ENCODE measurements at places on chromosomes 1 and 21.

DNA sequence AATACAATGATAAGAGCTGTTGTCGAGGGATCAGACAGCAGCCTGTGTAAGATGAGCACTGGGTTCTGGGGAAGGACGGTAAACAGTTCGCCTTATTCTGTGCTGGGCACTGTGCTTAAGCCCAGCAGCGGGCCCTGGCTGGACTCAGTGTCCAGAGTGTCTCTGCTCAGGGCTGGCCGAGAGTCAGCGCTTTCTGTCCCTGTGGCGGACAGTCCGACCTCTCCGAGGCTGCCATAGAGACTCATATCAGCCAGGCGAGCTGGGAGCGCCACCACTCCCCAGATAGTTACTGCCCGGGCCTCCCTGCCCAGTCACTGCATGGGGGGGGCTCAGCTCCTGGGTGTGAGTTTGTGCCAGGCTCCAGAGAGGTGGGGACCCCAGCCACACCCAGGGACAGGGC, 14.7 kb upstream of the NPHP4 start:
- no peak for DNase-seq

DNA sequence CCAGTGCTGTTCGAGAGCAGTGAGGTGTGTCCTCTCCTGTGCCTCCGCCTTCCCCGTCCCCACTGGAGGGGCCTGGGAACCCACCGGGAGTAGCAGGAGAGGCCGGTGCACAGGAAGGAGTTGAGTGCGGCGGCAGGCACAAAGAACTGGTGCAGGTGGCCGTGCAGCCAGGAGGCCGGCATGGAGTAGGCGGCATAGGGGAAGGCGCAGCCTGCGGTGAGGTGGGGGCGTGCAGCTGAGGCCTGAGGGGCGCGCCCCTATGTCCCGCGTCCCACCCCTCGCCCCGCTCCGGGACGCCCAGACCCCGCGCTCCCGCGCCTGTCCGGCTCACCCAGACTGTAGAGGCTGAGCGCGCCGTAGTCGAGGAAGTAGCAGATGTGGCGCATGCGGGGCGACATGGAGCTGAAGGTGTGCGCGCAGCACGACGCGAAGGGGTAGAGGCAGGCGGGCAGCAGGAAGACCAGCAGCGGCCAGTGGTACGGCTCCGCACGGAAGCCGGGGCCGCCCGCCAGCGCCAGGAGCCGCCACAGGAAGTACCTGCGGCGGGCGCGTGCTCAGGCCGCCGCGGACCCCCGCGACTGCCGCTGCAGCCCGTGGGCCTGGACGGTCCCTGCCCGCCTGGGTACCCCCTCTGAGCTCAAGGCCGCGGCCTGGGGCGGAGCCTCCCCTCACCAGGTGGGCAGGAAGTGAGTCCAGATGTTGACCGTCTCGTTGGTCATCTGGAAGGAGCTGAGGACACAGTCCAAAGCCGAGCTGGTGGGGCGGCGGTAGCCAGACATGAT, 2.2 kb downstream of the PAQR6 start:
- no peak for DNase-seq

GRCh38 chr1:199976496-199977144, 50.9 kb upstream of the NR5A2 start:
- no peak for DNase-seq

GRCh38 chr1:16145030-16145661, 10.7 kb downstream of the EPHA2 start:
- DNase-seq, result no peak

DNA sequence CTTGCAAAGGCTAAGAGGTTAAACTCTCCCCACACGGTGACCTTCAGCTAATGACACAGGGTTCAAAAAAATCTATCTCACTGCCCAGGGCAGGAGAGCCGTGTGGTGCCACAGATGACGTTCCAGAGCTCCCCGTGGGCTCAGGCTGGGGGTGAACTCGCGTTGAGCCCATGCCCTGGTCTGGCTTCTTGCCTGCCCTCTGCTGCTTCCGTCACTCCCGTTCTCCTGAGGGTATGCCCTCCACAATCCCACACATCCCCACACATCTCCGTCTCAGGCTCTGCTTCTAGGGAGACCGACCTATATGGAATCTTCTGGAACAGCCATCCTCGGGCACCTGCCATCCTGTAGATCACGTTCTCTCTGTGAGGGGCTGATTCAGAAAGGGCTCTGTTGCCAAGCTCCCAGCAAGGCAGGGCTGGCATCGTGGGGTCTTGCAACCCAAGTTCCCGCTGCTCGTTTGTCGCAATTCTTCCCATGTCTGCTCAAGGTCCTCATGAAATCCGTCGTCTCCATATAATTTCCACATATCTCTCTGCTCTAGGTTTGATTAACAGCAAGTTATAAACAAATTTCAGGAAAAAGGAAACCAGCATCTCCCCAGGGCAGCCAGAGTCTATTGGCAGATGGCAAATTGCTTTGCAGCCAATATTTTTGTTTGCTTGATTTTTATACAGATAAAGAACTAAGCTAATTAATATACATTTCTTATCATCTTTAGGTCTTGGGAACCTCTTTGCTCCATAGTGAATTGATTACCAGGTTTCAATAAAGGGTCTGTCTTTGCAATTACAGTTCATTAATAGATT, 278.2 kb downstream of the PTPRU start:
- DNase-seq, result no peak

DNA sequence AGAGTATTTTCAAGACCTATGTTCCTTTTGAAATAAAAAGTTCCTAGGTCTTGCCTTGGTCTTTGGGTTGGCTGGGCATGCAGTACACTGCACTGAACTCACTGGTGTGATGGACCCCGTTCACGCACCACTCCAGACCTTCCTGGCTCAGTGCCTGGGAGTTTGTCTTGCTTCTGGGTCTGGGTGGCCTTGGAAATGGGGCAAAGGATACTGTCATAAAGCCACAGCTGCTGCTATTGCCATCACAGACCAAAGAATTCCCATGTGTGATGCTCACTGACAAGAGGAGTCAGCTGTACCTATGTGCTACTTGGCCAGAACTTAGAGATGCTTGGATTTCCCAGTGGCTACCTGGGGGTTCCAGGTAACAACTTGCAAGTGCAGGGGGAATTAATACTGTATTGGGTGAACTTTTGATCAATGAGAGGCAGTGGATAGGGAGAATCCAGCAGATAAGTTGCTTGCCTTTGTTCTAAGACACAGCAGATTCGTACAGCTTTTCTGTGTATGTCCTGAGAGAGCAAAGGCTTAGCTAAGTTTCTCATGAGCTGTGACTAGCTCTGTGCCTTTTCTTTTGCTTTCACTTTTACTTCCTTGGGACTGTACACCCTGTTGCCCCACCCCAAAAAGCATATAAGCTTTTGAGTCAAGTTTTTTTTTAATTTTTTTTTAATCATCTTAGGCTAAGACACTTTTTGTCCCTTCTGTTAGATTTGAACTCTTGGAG, 115.3 kb downstream of the RUNX1 start:
- peak; percentile 12 for DNase-seq

DNA sequence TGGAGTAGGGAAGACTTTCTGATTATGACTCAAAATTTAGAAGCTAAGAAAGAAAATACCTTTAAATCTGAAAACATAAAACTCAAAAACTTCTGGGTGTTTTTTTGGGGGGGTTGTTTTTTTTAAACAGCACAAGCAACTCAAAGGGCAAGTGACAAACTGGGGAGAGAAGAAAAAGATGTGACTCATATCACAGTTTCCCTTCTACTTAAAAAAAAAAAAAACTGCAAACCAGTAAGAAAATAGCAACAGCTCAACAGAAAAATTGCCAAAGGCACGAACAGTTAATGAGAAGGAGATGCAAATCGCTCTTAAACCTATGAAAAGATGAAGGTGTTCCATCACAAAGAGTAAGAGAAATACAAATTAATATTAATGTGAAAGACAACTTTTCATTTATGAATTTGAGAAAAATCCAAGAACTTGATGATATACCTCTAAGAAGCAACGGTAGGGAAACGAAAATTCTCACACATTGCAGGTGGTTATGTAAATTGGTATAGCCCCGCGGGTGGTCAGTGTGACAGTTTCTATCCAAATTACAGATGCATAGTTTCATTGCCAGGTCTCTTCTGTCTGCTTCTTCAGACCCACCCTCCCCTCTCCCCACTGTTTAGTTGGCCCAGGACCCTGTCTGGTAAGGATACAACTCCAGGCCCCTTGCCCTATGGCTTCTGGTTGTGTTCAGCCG, 9.0 kb downstream of the IFNAR2 start:
- DNase-seq, result no peak

GRCh38 chr1:71041806-71042205, 5.8 kb downstream of the PTGER3 start:
- DNase-seq, result no peak

GRCh38 chr1:101154547-101154946, 82.3 kb upstream of the S1PR1 start:
- DNase-seq, result no peak

- no peak for DNase-seq
Measured at GRCh38 chr1:25999041-25999800, 1.4 kb upstream of the PAFAH2 start.

- no peak for DNase-seq
Measured at GRCh38 chr1:57254022-57254421, 169.8 kb downstream of the DAB1 start.

DNA sequence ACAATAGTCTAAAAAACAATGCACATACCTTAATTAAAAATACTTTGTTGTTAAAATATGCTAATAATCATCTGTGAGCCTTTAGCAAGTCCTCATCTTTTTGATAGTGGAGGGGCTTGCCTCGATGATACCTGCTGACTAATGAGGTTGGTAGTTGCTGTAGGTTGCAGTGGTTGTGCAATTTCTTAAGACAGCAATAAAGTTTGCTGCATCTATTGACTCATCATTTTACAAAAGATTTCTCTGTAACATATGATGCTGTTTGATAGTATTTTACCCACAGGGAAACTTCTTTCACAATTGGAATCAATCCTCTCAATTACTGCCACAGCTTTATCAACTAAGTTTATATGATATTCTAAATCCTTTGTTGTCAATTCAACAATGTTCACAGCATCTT, 7.6 kb downstream of the C1orf87 start:
- no peak for DNase-seq

- DNase-seq, result no peak
Measured at GRCh38 chr1:82564333-82564732, 763.6 kb downstream of the ADGRL2 start.

DNA sequence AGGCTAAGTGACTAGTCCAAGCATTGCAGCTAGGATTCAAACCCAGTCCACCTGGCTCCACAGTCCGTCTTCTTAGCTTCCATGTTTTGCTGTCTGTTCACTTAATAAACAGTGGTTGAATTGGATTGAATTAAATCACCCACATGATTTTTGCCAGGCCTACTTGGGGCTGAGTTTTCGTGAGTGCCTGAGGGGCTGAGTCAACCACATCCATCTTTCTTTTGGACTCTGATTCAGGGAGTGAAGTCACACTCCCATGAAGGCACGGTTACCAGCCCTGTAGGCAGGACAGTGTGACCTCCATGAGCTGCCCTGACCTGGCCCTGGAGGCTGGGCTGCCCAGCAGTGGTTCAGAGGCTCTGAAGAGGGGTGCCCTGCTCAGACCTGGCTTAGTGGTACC, 123.7 kb downstream of the ACTL8 start:
- no peak for DNase-seq

- DNase-seq, result no peak
Measured at GRCh38 chr1:113278371-113278770, 111.9 kb upstream of the MAGI3 start.

GRCh38 chr1:11070876-11071275, 11.1 kb upstream of the SRM start:
- no peak for DNase-seq

- DNase-seq, result no peak
Measured at GRCh38 chr1:154459080-154459479, 42.9 kb upstream of the TDRD10 start.

DNA sequence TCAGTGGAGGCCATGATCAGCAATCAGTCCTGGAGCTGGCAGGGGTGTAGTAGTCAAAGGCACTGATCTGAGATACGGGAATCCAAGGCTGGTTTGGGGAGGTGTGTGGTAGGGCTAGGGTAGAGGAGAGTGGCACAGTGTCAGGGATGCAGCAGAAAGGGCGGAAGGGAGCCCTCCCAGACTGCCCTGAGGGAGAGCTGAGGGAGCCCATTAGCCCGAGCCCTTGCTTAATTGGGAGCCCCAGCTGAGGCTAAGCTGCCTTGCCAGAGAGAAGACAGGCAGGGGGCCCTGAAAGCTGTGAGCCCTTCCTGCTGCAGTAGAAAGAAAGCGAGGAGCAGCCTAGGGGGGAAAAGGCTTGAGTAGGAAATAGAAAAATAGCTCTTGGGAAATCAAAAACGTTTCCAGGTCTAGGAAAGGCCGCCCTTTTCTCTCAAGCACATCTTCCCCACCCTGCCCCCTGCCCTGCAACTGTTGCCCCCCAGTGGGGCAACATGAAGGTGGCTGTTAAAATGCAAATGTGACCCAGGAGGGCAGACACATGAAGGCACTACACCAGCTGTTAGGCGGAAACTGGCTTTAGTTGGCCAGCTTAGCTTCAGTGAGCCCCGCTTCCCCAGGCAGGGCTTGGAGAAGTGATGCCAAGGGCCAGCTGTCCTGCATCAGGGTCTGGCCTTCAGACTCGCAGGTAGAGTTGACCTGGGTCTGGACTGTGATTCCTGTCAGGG, 106.2 kb downstream of the UCK2 start:
- DNase-seq, result no peak

DNA sequence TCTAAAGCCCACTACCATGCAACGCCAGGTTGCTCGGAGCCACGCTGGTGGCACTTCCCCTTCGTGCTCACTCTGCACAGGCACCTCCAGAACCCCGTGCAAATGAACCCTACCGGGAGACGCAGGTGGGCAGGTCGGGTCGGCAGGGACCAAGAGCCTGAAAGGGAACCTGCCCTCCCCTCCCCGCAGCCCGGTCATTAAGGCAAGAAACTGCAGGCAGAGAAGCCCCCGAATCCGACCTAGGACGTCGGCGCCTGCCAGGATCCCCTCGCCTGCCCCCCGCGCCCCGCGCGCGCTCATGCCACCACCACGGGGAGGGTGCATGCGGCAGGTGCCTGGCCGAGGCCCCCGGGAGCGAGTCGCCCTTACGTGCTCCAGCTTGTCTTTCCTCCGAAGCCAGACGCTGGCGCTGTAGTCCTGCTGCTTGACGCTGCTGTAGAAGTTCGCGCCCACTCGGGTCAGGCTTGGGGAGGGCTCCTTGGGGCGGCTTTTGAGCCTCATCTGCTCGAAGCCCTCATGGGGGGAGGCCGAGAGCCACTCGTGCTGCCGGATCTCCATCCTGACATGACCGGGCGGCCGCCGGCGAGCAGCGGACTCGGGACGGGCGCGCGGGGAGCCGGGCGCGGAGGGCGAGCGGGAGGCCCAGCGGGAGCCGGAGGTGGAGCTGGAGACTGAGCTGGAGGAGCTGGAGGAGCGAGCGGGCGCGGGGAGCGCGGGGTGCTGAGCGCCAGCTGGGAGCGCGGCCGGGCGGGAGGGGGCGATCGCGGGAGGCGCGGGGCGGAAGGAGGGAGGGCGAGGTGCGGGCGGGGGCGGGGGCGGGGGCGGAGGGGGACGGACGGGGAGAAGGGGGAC, 552 bp downstream of the PLD5 start:
- DNase-seq, result no peak

DNA sequence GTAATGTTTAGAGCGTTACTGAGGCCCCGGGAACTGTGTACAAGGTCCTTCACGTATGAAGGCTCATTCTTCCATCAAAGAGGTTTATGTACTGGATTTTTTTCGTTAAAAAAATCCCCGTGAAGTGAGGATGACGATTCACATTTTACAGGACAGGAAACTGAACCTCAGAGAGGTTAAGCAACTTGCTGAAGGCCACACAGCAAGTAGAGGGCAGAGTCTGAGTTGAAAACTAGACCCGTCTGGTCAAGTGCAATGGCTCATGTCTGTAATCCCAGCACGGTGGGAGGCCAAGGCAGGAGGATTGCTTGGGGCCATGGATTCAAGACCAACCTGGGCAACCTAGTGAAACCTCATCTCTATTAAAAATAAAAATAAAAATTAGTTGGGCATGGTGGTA, 140.2 kb downstream of the KAZN start:
- no peak for DNase-seq

All from T-helper 17 cell (primary cell).